ENCODE measurements at places on chromosomes 16 and 17.
A peak's percentile ranks its signal among the peaks of the same experiment; 100 is the strongest.

- DNase-seq, result peak; percentile 67
Observed at GRCh38 chr17:77365584-77366186, 224.9 kb downstream of the SEC14L1 start.

DNA sequence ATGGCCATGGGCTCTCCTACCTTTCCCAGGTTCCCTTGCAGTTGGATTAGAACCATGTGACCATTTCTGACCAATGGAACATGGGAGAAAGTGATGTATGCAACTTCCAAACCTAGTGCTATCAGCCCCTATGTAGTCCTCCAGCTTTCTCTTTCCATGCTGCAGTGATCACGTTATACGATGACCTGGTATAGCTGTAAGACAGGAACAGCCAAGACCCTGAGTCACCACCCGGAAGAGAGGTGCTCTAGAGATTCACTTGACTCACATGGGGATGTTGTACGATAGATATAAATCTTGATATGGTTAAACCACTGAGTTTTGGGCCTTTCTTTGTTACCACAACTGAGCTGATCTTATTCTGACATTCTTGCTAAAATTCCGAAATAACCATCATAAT, 65.1 kb downstream of the NOG start:
- DNase-seq, result no peak

GRCh38 chr17:28901866-28902818, 737 bp downstream of the DHRS13 start:
- DNase-seq, result no peak

GRCh38 chr17:54888981-54889380, 11.7 kb upstream of the TOM1L1 start:
- DNase-seq, result no peak

Data from thoracic aorta (tissue), 2 donors.